ENCODE measurements at places on chromosomes 3 and 15.

GRCh38 chr15:67037694-67038093, 27.7 kb upstream of the SMAD3 start:
- DNase-seq: no peak

DNA sequence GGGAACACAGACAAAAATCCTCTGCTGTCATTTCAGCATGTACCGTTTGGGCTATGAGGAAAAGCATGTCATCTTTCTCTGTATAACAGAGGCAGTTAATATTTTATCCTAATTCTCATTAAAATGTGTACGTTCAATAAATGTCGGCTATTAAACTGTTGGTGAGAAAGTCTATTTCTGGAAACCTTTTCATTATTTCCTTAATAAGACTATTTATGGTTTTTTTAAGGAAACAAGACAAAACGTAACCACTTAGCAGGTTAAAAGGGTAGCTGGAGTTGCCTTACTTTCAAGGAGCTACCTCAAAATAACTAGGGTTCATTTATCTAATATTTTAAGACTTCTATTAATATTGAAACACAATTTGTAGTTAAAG, 1.8 kb upstream of the STT3B start:
- no peak for DNase-seq

- DNase-seq: no peak
Observed at GRCh38 chr15:98843844-98844243, 163.7 kb downstream of the PGPEP1L start.

DNA sequence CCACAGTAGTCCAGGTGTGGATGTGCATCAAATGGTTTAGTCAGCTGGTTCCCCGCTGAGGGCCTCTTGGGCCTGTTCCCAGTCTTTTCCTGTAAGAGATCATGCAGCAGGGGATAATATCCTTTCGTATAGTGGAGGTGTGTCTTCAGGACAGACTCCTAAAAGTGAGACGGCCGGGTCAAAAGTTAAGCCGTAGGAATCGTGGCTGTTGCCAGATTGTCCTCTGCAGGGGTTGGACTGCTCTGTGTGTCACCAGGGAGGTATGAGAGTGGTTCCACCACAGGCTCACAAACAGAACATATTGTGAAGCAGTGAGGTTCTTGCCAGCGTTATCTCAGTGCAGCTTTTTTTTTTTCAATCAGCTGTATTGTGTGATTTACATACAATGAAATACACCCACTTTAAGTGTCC, 95.0 kb downstream of the VGLL4 start:
- DNase-seq: no peak

GRCh38 chr15:96750361-96750760, 419.9 kb downstream of the NR2F2 start:
- no peak for DNase-seq

DNA sequence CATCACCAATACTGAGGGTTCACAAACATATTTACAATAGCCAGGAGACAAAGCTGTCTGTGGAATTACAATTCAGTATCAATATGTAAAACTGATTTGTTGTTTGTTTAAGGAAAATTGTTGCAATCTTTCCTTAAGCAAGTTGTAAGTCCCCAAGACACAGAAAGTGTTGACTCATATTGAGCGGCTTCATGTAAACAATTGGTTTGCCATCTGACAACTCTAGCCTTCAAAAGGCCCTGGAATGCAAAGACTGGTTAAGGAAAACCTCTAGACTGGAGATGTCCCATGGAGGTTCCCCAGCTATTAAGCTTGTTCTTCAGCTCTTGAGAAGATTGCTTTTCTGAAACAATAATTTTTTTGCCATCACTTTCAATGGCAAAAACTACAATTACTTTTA, 283.7 kb upstream of the PROK2 start:
- no peak for DNase-seq

DNA sequence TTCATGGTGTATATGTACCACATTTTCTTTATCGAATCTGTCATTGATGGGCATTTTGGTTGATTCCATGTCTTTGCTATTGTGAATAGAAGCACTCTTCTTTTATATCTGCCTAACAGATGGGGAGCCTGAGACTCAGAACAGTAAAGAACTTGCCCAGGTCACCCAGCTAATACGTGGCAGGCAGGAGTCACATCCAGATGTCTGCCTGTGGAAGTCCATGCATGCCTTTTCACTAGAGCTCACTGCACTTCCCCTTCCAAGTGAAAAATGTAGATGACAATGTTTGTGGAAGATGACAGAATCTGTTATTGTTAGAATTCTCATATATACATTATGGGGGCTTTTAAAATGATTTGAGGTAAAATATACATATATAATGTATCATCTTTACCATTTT, 165.0 kb downstream of the PDZRN3 start:
- no peak for DNase-seq

DNA sequence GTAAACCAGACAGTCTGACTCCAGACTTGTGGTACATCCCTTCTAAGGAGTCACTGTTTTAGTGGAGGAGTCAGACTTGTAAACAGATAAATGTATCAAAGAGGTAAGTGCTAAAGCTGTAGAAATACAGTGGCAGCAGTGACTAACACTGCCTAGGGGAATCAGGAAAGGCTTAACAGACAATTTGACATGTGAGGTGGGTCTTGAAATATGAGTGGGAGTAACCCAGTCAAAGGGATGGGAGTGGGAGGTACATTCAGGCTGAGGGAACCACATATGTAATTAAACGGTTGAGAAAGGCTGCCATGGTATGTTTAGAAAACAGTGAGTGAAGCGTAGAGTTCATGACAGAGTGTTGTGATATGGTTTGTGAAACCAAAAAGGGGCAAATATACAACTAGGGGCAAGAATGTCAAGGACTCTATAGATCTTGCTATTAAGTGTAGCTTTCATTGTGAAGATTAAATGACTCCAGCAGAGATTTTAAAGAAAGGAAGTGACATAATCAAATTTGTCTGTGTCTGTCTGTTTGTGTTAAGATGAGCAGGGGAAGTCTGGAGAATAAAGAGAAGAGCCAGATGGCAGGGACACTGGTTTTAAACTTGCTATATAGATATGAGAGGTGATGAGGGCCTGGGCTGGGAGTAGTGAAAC, 11.2 kb upstream of the ALCAM start:
- DNase-seq: peak; percentile 71

Data from epithelial cell of prostate (primary cell).